ENCODE measurements at places on chromosomes 4 and X.

- DNase-seq, result no peak
These were observed 92.2 kb upstream of the GATB start for GRCh38 chr4:151853034-151853433.

- no peak for DNase-seq
These were observed 126.9 kb downstream of the MAML3 start for GRCh38 chr4:140027101-140027500.

DNA sequence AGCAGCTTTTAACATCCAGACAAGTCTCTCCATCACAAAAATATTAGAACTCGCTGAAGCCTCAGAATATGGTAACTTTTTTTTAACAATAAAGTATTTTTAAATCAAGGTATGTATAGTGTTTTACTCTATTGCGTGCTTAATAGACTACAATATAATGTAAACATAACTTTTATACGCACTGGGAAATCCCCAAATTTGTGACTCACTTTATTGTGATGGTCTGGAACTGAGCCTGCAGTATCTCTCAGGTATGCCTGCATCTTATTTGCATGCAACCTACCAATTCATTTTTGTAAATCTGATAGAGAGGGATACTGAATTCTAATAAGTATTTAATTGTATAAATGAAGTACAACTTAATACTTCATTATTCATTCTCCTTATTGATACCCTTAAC lies 823.5 kb downstream of the ADGRL3 start:
- DNase-seq, result no peak

GRCh38 chr4:138182838-138183426 lies 59.2 kb downstream of the SLC7A11 start:
- peak; percentile 53 for DNase-seq

DNA sequence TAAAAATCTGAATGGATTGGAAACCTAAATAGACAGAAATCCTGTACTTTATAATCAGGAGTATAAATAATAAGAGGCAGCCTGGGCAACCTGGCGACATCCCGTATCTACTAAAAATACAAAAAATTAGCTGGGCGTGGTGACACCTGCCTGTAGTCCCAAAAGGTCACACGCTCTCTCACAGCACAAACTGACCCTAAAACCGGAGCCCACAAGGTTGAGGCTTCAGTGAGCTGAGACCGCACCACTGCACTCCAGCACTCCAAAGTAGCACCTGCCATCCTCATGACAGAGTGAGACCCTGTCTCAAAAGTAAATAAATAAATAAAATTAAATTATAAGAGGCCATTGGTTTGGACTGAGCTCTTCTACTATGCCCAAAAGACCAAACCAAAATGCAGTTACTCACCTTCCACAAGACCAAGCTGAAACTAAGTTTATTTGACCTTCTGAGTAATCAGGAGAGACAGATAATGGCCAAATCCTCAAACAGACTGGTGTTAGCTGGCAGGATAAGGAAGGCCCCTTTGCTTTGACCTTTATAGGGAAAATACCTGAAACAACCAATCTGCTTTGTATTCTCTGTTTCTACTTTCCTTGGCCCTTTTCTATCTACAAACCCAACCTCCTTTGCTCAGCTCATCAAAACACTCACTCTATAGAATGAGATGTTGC lies 3.2 kb upstream of the GRSF1 start:
- DNase-seq, result no peak

Data from hematopoietic multipotent progenitor cell treated with erythropoietin and hydrocortisone succinate and interleukin-3 and kit ligand, for 15 days (in vitro differentiated cells).